ENCODE measurements at places on chromosomes 5 and 9.
A peak's percentile ranks its signal among the peaks of the same experiment; 100 is the strongest.

GRCh38 chr5:34552686-34553085, 103.4 kb upstream of the RAI14 start:
- no peak for DNase-seq

DNA sequence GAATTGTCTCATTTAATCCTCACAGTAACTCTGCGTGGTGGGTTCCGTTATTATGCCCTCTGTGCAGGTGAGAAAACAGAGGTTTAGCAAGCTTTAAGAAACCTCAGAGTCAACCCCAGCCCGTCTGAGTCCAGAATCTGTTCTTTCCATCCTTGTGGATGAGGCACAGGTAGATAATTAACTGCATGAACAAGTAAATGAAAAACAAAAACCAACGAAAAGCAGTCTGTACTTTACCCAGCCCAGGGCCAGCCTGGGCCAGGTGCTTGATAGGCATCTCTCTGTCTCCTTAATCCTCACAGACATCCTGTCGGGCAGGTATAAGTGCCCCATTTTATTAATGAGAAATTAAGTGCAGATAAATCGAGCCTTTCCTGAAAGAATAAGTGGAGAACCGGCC, 25.3 kb upstream of the CXCL14 start:
- peak; percentile 29 for DNase-seq

- DNase-seq: peak; percentile 79
Observed at GRCh38 chr5:53335115-53335514, 145.3 kb upstream of the FST start.

DNA sequence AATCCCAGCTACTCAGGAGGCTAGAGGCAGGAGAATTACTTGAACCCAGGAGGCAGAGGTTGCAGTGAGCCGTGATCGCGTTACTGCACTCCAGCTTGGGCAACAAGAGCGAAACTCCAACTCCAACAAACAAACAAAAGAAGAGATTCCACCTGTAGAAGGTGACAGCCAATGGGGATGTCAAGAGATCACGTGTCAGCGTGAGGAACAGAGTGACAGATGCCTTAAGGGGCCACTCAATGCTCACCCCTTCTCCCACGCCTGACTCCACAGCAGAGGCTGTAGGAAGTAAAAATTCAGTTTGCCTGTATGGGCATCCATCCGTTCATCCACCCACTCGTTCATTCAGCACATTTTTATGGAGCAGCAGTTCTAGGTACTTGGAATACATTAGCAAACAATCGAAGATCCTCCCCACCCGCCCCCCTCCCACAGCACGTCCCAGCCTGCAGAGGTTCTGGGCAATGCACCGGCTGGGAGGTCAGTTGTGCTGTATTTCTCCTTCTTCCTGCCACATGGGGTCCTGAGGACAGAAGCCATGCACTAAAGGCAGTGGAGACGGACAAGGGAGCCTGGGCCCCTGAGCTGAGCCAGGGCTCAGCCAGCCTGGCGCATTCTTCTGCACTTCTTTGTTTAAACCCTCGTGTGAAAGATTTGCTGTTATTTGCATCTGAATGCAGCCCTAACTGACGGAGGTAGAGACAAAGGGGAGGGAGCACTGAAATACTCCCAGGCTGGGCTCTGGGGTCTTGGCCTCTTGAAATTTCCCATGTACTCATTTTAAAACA, 11.3 kb upstream of the RNF130 start:
- DNase-seq: peak; percentile 92

- no peak for DNase-seq
Observed at GRCh38 chr9:20561531-20561930, 60.8 kb downstream of the MLLT3 start.

DNA sequence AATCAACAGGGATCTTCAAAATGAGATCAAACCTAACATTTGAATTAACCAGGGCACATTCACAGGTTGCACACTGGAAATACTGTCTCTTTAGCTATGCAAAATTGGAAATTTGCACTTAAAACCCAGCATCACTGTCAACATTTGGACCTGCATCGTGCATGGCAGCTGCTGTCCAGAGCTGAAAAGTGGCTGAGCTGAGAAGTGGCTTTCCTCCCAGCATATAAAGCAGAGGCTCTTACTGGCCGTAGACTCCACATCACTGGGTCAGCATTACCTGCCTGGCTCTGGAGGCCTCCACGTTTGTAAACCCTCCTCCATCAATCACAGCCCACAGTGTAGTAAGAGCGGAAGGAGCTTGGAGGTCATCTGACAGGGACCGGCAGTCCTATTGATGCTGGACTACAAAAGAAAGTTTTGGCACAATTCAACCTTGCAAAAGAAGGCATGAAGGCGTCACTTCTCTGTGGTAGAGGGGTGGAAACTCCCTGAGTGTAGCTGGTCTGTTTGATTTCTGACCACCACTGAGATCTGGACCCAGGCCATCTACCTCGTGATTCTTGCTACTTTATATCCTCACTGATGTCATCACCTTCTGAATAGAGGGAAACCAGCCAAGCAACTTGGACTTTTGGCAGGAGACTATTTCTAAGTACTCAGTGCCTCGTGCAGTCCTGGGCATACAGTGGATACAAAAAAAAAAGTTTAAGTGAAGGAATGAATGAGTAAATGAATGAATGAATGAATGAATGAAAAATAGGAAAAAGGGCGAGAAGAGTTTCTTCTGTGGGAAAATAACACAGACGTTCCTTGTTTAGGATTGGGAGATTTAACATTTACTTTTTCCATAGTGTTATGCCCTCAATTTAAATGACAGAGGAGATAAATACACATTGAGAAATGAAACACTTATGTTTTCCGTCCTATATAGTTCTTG, 14.8 kb downstream of the RASEF start:
- DNase-seq: no peak

- DNase-seq: no peak
Observed at GRCh38 chr5:151660616-151661495, 25.9 kb downstream of the SPARC start.

GRCh38 chr9:109417585-109418544, 80.2 kb downstream of the PTPN3 start:
- no peak for DNase-seq

DNA sequence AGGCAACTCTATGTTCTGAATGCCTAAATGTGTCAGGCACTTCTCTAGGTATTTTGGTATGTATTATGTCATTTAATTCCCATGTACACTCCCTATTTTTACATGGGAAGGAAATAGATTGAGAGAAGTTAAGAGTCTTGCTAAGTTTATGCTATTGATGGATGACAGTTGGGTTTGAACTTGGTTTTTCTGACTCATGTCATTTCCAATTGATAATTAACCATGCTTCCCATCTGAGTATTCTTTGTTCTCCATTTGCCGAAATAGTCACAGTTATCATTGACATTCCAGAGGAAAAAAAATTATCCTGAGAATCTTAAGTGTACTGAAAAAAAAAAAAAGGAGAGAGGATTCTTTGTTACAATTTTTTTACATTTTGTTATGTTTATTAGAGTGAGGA, 23.1 kb upstream of the DMRTA1 start:
- no peak for DNase-seq

- DNase-seq: no peak
Observed at GRCh38 chr9:122923947-122924346, 7.4 kb downstream of the ZBTB26 start.

DNA sequence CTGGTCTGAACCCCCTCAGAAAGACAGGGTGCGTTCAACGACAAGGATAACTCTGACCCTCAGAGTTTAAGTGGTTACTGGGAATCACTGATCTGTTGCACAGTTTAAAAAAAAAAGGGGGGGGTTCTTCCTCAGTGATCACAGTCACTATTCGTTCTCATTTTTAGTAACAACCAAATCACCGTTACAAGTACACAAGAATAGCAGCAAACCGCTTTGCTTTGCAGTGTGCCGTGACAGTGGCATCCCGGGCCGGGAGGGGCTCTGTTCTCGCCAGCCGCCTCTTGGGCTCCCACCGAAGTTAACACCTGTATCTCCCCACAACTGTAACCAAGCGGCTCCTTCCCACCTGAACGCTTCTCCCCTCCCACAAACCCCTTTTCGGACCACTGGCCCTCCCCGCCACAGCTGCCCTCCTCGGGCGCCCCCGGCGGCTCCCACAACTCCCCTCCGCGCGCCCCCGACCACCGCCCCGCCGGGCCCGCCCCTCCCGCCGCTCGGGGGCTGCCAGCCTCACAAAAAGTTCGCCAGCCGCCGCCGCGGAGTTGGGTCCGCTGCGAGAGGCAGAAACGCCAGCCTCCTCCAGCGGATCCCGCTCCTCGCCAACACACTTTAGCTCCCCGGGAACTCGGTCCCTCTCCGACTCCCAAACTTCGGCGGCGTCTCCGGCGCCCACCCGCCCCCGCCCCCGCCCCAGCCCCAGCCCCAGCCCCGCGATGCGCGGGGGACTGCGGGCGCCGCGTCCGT, 1.2 kb downstream of the SSBP2 start:
- DNase-seq: peak; percentile 84

GRCh38 chr5:69007726-69008368, 86.0 kb upstream of the SLC30A5 start:
- peak; percentile 96 for DNase-seq

DNA sequence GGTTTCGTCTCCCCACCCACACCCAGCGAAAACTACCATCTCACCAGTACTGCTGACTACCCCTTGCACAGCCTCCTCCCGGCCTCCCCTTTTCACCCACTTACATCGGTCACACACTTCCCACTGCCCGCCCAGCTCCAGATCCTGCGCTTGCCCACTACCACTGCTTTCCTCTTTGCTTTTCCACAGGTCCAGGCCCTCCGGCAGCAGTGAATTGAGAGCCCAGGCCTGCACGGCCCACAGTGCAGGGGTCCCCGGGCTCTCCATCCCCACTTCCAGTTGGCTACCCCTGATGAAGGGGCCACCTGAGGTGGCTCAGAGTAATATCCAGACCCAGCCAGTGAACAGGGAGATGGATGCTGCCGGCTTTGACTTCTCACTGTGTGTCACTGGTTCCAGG, 120.2 kb upstream of the FSTL4 start:
- no peak for DNase-seq

- DNase-seq: no peak
Observed at GRCh38 chr5:170937072-170937471, 75.3 kb downstream of the RANBP17 start.

- DNase-seq: no peak
Observed at GRCh38 chr9:33220681-33221567, 19.0 kb upstream of the SPINK4 start.

DNA sequence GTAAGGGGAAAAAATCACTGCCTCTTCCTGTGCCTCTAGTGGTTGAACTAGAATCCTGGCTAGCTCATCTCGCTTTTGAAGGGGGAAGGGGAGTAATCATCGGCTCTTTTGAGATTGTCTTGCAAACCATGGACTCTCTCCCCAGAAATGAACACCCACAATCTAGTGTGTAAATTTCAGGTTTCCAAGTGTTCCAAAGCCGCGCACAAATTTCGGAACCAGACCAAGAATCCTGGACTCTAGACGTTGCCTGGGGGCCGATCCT, 4.9 kb upstream of the FOXE1 start:
- no peak for DNase-seq

DNA sequence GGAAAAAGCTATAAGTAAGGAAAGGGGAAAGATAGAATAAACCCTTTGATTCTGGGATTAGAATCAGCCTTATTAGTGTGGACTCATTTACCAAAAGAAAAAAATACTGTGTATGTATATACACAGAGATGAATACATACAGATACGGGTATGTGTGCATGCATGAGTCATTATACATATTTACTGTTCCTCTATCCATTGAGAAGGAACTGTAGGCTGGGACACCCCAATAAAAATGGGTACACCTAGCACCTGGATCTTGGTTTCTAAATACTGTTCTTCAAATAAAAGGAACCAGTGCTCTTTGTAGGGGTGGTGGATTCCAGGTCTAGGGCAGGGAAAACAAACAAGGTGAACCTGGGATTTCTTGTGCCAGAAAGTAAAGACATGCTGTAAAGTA, 48.3 kb downstream of the WHRN start:
- DNase-seq: no peak

DNA sequence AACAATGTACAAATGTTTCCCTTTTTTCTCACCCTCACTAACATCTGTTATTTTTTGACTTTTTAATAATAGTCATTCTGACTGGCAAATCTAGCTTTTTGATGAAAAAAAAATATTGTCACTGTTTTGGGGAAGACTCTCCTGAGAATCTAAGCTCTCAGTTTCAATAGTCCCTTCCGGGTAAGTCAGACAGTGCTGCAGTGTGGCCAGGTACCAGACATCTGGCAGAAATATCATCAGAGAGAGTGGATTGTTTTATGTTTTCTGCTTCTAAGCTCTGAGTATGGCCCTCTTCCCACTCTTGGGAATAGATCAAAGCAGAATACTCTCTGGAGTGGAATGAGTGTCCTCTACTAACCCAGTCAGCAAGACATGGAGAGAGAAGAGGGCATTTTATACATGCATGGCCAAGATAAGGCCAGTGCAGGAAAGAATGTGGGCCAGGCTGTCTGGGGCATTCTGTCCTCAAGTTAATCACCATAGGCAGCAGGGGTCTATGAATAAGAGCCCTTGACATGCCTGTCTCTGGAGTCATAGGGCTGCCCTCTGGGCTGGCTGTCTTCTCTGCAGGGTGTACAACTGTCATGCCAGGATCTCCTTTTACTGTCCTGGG, 38.5 kb upstream of the OR2S2 start:
- DNase-seq: peak; percentile 74

DNA sequence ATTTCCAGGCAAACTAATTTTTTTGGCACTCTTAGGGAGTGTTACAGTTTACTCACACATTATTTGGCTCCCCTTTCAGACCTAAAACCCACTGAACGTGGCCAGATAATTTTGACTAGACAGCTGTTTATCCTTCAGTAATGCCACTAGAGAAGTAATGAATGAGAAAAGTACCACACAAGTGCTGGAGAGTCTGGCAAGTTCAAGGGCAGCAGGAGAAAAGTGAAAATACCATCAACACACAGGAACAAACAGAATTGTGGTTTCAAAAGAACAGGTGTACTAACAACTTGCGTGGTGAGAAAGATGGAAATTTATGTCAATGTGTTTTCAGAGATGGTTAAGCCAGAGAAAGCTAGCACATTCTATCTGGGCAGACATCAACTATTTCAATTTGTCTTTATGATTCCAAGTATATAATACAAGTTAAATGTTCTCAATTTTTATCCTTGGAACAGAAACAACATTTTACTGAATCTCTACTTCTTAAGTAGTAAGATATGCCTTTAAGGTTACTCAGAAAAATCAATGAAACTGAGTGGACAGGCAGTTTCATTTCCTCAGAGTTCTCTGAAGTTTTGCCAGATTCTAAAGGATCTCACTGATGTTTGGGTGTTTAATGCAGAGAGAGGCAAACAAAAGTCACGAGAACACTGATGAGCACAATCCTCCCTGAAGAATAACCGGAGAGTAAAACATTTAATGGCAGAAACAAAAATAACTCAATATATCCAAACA, 91.0 kb downstream of the ARSB start:
- no peak for DNase-seq
